SJSA1 (cell line): ENCODE measurements at places on chromosomes 2 and 18. TPM values are rescaled to one million over a fixed set of nuclear protein-coding genes. Genes with fewer than 3 reads are reported as not detected.

The AGXT gene
- 0.26 TPM in 1 of 2 replicates, not detected in the other for total RNA-seq

The SERPINB13 gene
- total RNA-seq, result not detected in 2 replicates

The MBD5 gene
- 6.5 and 12.6 TPM in 2 replicates for total RNA-seq

The HOXD13 gene
- 0.06 and 0.50 TPM in 2 replicates for total RNA-seq

The NT5DC4 gene
- not detected in 2 replicates for total RNA-seq

The ATF2 gene
- 28.1 and 34.9 TPM in 2 replicates for total RNA-seq

The TBC1D8 gene
- total RNA-seq, result 18.2 and 18.6 TPM in 2 replicates

The CRACDL gene
- total RNA-seq, result not detected in 2 replicates

GRCh38 chr18:33957707-33958106 lies 267.0 kb downstream of the NOL4 start:
- H3K36me3 ChIP-seq, result no peaks in the 10 kb centered on the region
- H3K27me3 ChIP-seq, result no peaks in the 10 kb centered on the region
- DNase-seq, result no peak

DNA sequence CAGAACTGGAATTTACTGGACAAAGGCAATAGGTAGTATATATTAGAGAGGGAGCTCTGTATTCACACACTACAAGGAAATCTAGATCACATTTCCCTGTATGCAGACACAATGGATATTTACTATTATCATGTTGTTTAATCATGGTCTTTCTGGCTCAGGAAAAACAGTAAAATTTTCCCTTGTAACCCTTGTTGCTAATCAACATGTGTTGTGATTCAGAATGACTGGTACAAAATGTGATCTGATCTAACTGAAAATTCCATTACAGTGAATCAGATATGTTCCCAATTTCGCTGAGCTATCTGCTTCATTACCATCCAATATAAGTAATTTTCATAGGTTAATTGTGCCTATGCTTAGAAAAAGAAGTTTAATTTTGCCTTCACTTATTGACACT lies 1109.7 kb downstream of the LRP1B start:
- no peak for DNase-seq
- peak overlapping the region; percentile 53 for H3K27ac ChIP-seq
- H3K4me1 ChIP-seq, result peaks cover 6% of the 10 kb centered on the region; the same call in 1 of the 2 replicates

DNA sequence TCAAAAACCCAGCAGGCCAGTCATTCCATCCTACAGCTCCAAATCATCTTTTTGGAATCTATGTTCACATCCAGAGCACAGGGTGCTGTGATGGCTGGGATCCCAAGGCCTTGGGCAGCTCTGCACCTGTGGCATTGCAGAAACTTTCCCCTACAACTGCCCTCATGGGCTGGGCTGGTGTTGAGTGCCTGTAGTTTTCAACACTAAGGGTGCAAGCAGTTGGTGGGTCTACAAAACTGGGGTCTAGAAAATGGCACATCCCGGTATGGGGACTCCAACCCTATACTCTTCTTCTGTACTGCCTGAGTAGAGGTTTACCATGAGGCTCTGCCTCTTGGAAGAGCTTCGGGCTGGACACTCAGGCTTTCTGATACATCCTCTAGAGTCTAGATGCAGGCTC lies 95.2 kb upstream of the TEKT4 start:
- no peak for DNase-seq
- no peak overlapping the region for H3K4me3 ChIP-seq
- no peaks in the 10 kb centered on the region for H3K27me3 ChIP-seq
- no peak overlapping the region for H3K27ac ChIP-seq

DNA sequence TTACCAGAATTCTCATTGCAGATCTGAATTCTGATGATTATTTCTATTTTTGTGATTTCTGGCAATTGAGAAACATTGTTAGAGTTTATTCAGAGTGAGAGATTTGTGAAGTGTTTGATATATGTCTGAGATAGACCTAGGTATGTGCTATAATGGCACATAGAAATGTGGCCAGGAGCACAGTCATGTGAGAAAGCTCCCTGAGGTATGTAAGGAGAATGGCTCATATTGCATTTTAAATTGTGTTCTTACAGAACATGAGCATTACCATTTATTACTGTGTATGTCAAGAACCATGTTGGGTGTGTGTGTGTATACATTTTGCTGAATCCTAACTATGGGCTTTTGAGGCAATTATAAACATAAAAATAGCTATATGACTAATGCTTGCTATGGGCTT lies 101.2 kb downstream of the RAPGEF4 start:
- no peaks in the 10 kb centered on the region for H3K36me3 ChIP-seq
- peaks cover 13% of the 10 kb centered on the region for H3K4me1 ChIP-seq

- DNase-seq, result no peak
- no peak overlapping the region for H3K27ac ChIP-seq
- no peaks in the 10 kb centered on the region for H3K4me1 ChIP-seq
- H3K27me3 ChIP-seq, result peaks cover 11% of the 10 kb centered on the region
- H3K4me3 ChIP-seq, result no peak overlapping the region
These were observed 15.0 kb upstream of the ELOA2 start for GRCh38 chr18:47050468-47050867.

DNA sequence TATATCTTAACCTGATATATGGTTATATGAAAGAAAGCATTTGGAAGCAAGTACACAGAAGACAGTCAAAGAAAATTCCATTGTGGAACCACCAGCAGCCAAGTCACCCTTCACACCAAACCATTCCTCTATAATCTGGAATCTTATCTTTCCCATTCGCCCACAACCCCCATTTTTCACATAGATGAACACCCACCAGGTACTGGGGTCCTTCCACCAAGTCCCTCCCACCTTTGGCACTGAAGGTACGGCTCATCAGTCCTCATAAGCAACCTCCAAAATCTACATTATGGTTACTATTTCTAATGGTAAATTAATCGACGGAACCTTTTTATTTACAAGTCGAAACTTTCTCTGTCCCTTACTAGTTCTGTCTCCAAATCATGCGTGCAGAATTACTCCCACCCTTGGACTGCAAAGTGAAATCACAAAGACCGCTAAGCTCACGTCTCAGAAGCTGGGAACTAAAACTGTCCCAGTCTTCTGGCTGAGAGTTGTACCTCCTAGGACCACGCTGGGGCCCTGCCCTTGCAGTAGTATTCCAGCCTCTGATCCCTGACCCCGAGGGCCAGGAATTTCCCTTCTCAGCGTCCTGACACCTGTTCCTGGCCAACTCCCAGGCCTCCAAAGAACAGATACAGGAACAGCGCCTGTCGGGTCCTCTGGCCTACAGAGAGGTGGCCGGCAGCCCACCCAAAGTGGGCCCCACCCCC lies 702 bp downstream of the OLA1 start:
- no peaks in the 10 kb centered on the region for H3K27me3 ChIP-seq
- peaks cover 38% of the 10 kb centered on the region for H3K36me3 ChIP-seq
- no peak for DNase-seq

GRCh38 chr2:232966122-232966521 lies 46.9 kb downstream of the NGEF start:
- H3K27me3 ChIP-seq, result no peaks in the 10 kb centered on the region
- H3K36me3 ChIP-seq, result no peaks in the 10 kb centered on the region
- H3K4me3 ChIP-seq, result no peak overlapping the region
- no peaks in the 10 kb centered on the region for H3K4me1 ChIP-seq

DNA sequence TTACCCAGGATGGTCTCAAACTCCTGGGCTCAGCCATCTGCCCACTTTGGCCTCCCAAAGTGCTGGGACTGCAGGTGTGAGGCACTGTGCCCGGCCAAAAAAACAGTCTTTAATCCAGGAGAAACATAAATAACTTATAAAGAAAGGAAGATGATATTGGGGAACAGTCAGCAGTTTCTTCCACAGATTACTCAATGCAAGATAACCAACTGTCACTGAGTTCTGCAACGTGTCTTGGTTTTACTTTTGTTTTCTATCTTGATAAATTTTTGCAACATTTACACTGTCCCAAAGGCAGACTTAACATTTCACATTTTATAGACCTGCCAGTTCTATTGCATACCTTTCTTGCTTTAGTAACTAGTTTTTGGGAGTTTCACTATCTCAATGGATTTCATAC lies 71.1 kb downstream of the ANKRD44 start:
- H3K4me3 ChIP-seq, result no peak overlapping the region
- no peaks in the 10 kb centered on the region for H3K36me3 ChIP-seq
- H3K4me1 ChIP-seq, result peaks cover 5% of the 10 kb centered on the region; the same call in 1 of the 2 replicates

GRCh38 chr18:27942706-27943105 lies 234.2 kb downstream of the CDH2 start:
- no peak overlapping the region for H3K4me3 ChIP-seq
- H3K4me1 ChIP-seq, result peaks cover 13% of the 10 kb centered on the region
- DNase-seq, result peak; percentile 64
- H3K36me3 ChIP-seq, result no peaks in the 10 kb centered on the region
- peak overlapping the region; percentile 44 for H3K27ac ChIP-seq
- H3K27me3 ChIP-seq, result no peaks in the 10 kb centered on the region

DNA sequence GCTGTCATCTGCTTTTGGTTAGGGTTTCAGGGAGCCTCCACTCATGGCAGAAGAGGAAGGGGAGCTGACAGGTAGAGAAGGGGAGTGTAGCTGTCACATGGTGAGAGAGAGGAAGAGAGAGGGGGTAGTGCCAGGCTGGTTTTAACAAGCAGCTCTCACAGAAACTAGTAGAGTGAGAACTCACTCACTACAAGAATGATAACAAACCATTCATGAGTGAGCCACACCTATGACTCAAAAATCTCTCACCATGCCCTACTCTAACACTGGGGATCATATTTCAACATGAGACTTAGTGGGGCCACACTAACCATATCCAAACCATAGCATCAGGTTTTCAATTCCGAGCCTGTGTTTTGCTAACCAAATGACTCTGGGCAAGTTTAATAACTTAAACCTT lies 274.9 kb upstream of the VWC2L start:
- DNase-seq, result no peak
- no peak overlapping the region for H3K27ac ChIP-seq
- no peaks in the 10 kb centered on the region for H3K36me3 ChIP-seq
- no peak overlapping the region for H3K4me3 ChIP-seq
- H3K27me3 ChIP-seq, result no peaks in the 10 kb centered on the region

- H3K27me3 ChIP-seq, result 0 out of 2 replicates have a peak, but pooled peaks cover 3% of the 10 kb centered on the region
- no peak for DNase-seq
- H3K36me3 ChIP-seq, result no peaks in the 10 kb centered on the region
- no peaks in the 10 kb centered on the region for H3K4me1 ChIP-seq
These were observed 22.5 kb downstream of the DAPL1 start for GRCh38 chr2:158817588-158817987.

- no peaks in the 10 kb centered on the region for H3K27me3 ChIP-seq
- H3K4me1 ChIP-seq, result no peaks in the 10 kb centered on the region
- H3K4me3 ChIP-seq, result no peak overlapping the region
- no peak for DNase-seq
- no peak overlapping the region for H3K27ac ChIP-seq
These were observed 42.3 kb upstream of the ALPP start for GRCh38 chr2:232336241-232336736.

DNA sequence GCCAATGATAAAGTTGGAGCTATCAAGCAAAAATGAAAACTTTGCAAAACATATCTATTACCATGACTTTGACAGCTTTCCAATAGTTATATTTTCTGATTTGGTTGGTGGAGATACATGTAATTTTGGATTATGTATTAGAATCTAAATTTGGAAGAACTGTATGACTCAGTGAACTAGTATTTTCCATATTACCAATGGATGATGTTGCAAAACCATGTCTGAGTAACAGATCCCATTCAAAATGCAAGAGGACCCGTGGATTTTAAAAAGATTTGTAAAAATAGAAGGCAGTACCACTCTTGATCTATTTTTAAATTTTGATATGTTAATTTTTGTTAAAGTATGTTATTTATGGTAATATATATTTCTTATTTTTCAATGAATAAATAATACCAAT lies 83.0 kb downstream of the TAF4B start:
- no peaks in the 10 kb centered on the region for H3K27me3 ChIP-seq
- no peak overlapping the region for H3K27ac ChIP-seq
- no peak overlapping the region for H3K4me3 ChIP-seq
- no peaks in the 10 kb centered on the region for H3K4me1 ChIP-seq
- DNase-seq, result no peak
